ENCODE measurements at places on chromosomes 1 and 21.
A peak's percentile ranks its signal among the peaks of the same experiment; 100 is the strongest.

GRCh38 chr1:154974102-154974807 lies at the start of gene CKS1B:
CKS1B (plus strand) TSS chr1:154974681; CDS start chr1:154974746, 65 bp downstream.
- peak; percentile 100 for DNase-seq

- peak; percentile 21 for DNase-seq
These were observed 82.4 kb upstream of the FGGY start for GRCh38 chr1:59214248-59215208.

DNA sequence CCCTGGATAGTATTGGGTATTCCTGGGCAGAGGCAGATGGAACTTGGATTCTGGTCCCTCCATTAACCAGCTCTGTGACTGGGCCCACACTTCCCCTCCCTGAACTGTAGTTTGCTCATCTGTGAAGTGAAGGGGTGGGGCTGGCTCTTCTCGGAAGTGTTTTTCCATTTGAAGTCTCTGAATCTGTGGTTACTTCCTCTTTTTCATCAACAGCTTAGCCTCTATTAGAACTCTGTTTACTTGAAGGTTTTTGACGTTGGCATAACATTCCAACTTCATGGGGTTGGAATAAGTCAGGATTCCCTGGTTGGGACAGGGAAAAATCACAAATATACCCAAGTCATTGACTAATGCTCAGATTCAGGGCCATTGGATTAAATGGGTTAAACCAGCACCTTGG lies 3.6 kb downstream of the KIAA0040 start:
- no peak for DNase-seq

DNA sequence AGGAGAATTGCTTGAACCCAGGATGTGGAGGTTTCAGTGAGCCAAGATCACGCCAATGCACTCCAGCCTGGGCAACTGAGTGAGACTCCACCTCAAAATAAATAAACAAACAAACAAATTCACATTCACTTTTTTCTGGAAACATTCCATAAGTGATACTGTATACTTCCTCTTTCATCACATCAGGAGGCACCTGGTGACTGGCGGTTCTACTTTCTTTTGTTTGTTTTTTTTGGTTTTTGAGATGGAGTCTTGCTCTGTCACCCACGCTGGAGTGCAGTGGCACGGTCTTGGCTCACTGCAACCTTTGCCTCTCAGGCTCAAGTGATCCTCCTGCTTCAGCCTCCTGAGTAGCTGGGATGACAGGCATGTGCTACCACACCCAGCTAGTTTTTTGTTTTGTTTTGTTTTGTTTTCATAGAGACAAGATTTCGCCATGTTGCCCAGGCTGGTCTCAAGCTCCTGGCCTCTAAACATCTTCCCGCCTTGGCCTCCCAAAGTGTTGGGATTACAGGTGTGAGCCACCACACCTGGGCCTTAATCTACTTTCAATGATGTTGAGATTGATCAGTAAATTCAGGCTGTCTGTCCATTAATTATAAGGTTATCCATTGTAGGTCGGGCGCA lies 10.7 kb downstream of the HAPLN2 start:
- no peak for DNase-seq

DNA sequence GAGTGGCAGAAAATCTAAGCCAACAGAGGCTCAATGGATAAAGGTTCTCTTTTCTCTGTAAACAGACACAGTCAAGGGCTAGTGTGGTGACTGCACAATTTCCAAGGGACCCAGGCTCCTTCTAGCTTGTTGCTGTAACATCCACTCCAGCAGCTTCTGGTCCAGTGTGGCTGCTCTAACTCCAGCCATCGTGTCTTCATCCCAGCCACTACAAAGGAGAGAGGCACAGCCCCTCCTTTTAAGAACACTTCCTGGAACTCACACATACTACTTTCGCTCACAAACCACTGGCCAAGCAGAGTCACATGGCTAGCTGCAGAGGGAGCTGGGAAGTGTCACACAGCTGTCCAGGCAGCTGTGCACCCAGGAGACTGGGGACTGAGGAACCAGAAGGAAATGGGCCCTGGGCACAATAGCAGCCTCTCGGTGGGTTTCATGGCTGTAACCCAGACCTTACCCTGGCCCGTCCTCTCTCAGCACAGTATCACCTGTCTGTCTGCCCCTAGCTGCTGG lies 188.6 kb upstream of the VAMP3 start:
- DNase-seq, result no peak

DNA sequence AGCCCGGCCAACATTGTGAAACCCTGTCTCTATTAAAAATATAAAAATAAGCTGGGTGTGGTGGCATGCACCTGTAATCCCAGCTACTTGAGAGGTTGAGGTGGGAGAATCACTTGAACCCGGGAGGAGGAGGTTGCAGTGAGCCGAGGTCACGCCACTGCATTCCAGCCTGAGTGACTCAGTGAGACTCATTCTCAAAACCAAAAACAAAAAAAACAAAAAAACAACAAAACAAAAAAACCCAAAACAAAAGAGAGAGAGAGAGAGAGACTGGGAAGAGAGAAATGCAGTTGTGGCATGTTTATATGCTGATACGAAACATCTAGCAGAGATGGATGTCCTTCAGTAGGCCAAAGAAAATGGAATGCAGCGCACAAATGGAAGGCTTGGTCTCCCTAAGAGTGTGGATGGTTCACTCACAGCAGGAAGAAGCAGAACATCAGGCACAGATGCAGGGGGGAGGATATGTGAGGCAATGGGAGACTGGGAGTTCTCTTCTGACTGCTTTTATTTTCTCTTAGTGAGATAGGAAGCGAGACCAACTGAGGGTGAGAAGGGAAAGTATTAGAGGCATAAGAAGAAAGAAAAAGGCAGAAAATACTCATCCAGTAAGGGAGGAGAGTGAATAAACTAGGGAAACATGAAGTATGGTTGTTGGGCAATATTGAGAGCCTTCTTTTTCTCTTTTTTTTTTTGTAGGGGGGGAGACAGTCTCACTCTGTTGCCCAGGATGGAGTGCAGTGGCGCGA lies 16.0 kb downstream of the THEM4 start:
- DNase-seq, result no peak
